ENCODE measurements at places on chromosomes 16 and 17.
A peak's percentile ranks its signal among the peaks of the same experiment; 100 is the strongest.

DNA sequence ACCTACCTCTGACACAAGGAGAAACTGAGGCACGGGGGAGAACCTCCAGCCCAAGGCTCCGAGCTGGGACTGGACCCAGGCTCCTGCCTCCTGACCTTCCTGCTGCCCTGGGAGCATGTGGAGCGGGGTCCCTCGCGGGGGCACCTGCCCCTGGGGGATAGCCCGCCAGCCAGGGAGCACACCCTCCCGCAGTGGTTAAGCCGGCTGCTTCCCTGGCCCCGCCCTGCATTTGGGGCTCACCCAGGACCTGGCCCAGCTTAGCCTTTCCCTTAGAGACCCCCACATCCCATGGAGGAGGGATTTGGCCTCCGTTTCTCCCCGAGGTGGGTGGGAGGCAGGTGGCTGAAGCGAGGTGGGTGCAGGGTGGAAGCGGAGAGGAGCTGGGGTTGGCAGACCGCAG, 1.8 kb upstream of the CDH15 start:
- no peak for DNase-seq

DNA sequence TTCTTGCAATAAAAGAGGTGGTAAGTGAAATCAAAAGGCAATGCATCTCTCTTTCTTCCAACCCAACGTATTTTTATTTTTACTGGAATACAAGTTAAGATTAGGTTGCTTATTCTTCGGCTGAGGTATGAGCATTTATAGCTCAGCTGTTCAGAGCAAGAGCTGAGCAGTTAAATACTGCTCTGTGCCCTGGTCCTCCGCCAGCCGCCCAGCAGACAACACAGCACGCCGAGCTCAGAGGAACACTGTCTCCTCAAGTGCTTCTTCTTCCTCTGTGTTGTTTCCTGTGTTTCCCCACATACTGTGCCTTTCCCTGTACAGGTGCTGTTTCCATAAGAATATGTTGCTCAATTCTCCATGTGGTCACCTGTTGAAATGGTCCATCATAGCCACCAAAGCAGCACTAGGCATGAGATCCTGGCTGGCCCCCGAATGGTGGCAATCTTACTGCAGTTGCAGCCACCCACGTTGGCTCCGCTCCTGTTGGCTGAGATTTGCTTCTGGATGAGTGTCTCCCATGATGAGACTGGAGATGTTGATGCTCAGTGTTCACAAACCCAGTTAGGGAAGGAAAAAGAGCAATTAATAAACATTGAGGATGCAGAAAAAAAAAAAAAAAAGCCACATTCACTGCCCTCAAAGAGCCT, 515.3 kb downstream of the GRIN2A start:
- no peak for DNase-seq

DNA sequence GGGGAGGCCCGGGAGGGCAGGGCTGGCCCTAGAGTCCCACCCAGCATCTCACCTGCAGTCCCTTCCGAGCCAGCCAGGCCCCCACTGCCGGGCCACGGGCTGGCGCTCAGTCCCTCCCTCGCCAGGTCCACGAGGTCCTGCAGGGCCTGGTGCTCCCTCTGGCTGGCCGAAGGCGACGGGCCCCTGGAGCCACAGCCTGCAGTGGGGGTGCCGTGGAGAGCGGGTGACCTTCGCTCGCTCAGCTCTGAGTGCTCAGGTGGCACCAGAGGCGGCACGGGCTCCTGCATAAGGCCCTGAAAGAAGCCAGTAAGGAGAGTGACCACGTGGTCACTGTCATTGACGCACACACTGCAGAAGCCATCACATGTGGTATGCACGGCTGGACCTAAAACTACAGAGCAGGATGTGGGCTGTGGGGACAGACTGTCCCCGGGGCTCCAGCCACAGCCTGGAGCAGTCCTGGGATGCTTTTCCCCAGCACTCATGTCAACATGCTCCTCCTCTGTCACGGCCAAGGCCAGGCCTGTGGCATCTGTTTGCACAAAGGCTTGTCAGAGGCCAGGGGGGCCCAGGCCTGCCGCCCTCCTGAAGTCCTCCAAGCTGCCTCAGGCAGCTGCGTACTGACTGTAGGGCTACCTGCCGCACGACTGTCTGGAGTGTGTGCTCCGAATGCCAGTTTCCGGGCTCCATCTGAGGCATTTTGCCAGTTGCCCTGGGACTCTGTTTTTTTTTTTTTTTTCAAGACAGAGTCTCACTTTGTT, 15.1 kb downstream of the SLX4 start:
- no peak for DNase-seq

- DNase-seq = no peak
Measured at GRCh38 chr16:8872967-8873865, 4.4 kb upstream of the CARHSP1 start.

DNA sequence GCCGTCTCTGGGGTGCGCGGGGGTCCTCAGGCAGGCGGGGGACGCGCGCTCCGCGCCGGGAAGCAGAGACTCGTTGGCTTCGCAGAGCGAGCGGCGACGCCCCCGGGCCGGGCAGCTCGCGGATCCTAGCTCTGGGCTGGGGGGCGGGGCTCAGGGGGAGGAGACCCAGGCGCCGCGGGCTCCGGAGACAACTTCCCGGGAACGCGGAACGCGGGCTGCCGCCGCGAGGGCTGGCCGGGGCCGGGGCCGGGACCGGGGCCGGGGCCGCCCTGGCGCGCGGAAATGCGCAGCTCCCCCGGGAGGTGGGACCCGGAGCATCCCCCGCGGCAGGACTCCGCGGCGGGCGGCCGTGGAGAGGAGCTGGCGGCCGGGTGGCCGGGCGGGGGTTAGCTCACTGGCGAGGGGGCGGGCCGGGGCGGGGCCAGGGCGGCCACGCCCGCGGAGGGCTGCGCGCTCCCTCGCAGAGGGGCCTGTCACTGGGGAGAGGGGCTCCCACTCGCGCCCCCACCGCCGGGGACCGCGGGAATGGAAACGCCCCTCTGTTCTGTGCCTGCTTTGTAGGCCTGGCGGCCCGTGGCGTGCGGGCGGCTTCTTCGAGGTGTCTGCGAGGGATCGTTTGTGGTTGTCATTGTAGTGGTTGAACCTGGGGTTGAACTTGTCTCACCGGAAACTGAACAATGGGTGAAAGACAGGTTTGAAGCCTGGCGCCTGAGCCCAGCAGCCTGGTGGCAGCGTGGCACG, at the start of gene GAS7:
Gene GAS7 (minus strand): TSS at position 98 of the 741 bp plus-strand sequence.
- DNase-seq = peak; percentile 66

DNA sequence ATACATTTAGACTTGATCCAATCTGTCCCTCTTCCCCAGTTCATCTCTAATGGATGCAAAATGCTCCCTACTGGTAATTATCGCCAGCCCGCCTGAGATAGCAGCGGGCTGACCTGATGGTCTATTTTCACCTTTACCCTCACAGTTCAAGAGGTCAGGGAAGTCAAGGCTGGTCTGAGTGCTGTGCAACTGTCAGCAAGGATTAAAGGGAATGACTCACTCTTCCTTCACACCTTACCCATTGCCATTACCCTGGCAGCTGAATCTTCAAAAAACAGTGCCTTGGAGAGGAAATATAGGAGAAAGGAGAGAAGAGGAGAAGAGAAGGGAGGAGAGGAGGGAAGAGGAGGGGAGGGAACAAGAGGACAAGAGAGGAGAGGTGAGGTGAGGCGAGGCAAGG, 36.3 kb downstream of the GRB7 start:
- DNase-seq = no peak

- no peak for DNase-seq
Measured at GRCh38 chr17:79795795-79796443, 958 bp downstream of the CBX8 start.

Measured in neuronal stem cell (in vitro differentiated cells).